AG04450 (cell line): ENCODE measurements at places on chromosomes 16 and 17.

DNA sequence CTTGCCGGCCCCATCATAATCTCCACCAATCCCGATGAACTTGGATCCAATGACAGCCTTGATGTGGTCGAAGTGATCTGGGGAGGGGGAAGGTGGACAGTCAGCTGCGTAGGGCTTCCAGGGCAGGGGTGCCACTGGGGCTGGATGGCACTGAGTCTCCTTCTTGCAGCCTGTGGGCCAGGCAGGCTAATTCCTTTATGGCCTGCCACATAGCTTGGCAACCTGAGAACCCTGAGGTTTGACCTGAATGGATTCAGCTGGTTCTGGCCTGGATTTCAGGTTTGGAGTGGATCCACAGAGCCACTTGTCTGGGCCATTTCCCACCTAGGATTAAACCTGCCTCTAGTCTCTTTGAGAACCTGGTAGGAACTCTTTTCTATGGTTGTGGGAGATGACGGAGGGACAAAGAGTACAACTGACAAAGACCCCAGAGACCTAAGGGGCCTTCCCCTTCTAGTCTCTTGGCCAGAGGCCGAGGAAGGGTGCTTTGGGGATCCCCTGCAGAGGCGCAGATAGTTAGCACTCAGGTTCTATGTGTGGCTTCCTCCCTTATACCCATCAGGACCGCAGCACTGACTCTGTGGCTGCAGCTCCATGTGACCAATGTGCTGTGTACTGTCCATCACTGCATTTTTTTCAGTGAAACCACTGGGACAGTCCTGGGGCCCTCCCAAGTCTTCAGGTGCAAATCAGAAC is 9.2 kb upstream of the DPEP3 start:
- DNase-seq = no peak

- no peak for DNase-seq
These were observed 30.8 kb upstream of the RPL38 start for GRCh38 chr17:74172700-74173099.

GRCh38 chr16:49183911-49184310 is 97.7 kb downstream of the CBLN1 start:
- no peak for DNase-seq

DNA sequence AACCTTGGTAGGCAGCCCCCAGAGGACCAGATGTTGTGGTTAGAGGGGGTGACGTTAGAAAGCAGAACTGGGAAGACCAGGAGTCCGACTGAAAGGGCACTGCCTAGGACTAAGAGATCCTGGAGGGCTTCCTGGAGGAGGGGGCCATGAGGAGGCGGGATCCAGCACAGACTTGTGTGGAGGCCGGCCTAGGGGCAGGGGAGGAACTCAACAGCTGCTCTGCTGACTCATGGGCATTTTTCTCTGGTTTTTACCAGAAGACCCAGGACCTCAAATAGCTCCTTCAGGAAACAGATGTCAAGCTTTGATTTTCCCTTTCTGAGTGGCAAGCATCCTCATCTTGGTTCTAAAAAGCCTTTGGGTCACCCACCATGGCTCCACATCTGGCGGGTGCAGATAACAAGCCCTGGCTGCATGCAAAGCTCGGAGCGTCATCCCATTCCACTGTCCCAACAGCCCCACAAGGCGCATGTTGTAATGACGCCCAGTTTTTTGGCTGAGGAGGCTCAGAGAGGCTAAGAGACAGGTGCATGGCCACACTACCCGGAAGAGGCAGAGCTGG is 29.0 kb downstream of the IL21R start:
- DNase-seq = no peak

- DNase-seq = no peak
These were observed 820.0 kb upstream of the EEF2KMT start for GRCh38 chr16:5917436-5918195.

DNA sequence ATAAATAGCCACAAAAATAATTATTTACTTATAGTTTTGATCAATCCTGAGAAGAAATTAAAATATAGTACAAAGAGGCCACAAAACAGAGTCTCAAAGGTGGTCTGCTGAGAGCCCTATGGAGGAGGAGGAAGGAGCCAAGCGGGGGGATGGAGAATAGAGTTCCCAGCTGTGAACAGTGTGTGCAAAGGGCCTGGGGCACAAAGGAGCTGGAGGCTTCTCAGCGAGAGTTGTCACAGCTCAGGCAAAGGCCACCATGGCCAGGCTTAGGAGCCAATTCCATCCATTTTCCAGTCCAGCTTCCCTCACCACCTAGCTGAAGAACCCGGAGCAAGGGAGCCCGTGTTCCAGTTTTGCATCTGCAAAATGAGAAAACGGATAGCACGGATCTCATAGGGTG is 5.4 kb upstream of the ZNF423 start:
- DNase-seq = no peak

- DNase-seq = no peak
These were observed 2.7 kb downstream of the MSL1 start for GRCh38 chr17:40124279-40125141.

GRCh38 chr16:5775916-5776315 is 678.3 kb upstream of the EEF2KMT start:
- DNase-seq = no peak

GRCh38 chr16:22418826-22419225 is 44.4 kb upstream of the CDR2 start:
- DNase-seq = no peak

DNA sequence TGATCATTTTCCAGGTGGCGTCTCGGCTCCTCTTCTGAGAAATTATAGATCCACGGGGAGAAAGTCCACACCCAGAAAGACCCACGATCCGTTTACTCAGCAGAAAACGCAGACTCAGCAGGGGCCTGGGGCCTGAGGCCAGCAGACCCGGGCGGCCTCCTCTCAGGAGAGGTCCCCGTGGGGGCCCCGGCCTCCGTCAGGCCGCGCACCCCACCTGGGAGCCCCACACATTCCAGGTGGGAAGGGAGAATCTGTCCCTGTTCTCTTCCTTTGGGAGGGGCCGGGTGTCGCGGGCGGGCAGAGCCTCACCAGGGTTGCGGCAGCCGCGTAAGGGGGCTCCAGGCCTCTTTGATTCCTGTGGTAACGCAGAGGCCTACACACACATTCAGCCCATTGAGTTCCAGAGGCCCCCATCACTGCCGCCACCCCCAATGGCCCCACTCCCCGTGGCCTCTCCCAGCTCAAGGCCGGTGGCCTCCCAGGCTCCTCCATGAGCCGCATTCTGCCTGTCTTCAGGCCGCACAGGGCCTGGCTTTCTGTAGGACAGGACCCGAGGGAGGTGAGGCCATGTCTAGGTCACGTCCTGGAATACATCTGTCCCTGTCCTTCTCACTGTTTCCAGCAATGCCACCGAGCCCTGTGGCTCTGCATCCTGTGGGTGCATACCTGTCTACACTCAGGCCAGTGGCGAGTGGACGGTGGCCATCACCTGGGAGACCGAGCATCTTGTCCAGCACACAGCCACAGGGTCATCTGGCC is 1.6 kb upstream of the IGFALS start:
- DNase-seq = no peak

GRCh38 chr16:31118223-31119155 is 1.0 kb downstream of the KAT8 start:
- DNase-seq = no peak

DNA sequence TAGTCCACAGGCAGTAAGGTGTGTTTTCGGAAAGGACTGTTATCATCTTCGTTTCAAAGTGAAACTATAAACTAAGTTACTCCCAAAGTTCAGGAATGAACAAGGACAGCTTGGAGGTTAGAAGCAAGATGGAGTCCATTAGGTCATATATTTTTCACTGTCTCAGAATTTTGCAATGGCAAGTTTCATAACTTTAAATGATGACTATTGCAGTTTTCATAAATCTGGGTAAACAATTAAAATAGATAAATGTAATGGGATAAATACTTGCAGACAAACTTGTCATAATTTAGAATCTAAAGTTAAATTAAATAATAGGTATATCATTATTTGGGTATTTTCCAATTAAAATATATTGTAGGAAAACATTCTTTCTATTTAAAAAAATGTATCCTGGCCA is 14.7 kb upstream of the TRIM25 start:
- DNase-seq = no peak

DNA sequence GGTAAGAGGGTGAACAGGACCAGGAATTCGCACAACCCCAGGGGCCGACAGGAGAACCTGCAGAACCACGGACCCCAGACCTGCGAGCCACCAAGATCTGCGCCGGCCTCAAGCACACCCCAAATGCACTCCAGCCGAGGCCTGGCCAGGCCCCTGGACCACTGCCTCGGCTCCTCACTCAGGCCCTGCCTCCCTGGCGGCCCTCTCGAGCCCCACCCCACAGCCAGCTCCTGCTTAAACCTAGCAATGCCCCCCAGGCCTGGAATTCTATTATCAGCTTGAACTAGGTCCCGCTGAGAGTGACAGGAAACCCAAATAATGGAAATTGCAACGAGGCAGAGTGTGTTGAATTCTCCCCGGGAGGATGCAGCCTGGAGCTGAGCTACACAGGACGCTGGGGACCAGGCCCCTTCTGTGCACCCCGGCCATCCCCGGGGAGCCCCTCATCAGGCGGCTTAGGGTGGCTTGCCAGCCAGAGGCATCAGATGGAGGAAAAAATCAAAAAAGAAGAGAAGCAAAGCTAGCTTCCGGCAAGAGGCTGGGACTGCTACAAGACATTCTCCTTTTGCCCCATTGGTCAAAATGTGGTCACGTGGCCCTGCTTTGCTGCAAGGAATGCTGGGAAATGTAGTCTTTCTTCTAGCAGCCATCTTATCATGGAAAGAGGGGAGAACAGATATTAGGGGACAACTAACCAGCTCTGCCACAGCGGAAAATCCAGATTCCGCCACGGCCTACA is 2.4 kb upstream of the ENPP7 start:
- DNase-seq = peak; percentile 79

DNA sequence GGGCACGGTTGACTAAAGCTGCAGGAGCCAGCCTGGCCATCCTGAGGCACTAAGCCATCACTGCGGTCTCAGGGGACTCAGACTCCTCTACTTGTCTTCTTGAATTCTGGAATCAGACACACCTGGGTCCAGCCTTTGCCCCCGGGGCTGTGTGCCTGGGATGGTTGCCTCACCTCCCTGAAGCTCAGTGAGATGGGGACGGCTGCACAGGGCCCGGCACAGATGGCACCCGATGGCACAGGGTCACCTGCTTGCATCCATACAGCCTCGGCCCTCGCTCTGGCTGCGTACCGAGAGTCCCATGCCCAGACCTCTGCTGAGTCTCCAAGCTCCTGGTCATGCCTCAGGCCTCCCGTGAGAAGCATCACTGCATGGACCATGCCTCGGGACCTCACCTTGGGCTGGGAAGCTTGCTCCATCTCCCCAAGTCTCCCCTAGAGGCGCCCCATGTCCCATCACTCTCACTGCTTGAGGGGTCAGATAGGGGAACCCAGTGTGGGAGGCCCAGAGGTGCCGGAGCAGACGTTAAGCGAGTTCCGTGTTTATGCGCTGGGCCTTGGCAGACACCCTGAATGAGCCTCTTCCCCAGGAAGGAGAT is 316.3 kb downstream of the SEC14L1 start:
- DNase-seq = no peak

- no peak for DNase-seq
These were observed 6.8 kb downstream of the CIBAR2 start for GRCh38 chr16:85105475-85105874.

- DNase-seq = no peak
These were observed 8.4 kb upstream of the CA4 start for GRCh38 chr17:60141111-60142018.

GRCh38 chr16:84482951-84483881 is 21.2 kb downstream of the MEAK7 start:
- DNase-seq = no peak

DNA sequence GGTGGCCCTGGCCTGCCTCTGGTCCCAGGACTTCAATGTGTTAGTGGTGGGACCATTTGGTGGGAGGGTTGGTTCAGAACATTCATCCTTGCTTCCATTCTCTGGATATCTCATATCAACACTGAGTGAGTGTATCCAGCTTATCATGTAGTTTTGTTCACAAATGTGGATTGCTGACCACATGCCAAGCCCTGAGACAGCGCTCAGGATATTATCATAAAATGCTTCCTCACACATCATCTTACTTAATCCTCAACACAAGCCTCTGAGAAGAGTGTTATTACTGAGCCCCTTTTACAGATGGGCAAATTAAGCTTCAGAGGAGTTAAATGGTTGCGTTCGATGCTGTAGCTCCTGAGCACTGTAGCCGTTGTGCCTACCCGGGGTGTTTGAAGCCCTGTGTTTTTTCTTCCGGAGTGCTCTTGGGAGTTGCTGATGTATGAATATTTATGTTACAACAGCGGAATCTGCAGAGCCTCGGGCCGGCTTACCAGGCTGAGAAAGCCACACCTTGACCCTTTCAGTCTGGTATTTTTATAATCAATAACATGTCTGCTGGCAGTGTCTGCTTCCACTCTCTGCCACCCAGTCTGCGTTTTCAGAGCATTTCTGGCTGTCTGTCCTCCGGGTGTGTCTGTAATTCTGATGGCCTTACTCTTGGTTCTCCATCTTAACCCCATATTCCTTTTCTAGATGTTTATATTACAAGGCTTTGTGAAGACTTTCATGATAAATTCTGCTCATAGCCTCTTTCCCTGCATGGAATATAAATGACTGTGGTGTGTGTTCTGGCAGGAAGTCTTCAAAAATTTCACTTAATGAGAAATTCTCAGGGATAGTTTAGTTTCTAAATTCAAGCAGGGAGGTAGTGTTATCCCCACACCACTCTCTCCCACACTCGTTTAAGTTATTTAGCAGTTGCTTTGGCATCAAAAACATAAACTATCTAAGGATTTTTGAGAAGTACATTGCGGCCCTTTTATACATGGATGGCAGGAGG is 2.9 kb downstream of the GLP2R start:
- no peak for DNase-seq

GRCh38 chr17:61484174-61484573 is 32.0 kb downstream of the TBX4 start:
- DNase-seq = no peak

- DNase-seq = no peak
These were observed 247.8 kb downstream of the XYLT1 start for GRCh38 chr16:17222871-17223401.

GRCh38 chr17:63196772-63197335 is 230.8 kb downstream of the TANC2 start:
- DNase-seq = no peak

GRCh38 chr17:11272191-11272590 is 31.2 kb downstream of the SHISA6 start:
- no peak for DNase-seq

DNA sequence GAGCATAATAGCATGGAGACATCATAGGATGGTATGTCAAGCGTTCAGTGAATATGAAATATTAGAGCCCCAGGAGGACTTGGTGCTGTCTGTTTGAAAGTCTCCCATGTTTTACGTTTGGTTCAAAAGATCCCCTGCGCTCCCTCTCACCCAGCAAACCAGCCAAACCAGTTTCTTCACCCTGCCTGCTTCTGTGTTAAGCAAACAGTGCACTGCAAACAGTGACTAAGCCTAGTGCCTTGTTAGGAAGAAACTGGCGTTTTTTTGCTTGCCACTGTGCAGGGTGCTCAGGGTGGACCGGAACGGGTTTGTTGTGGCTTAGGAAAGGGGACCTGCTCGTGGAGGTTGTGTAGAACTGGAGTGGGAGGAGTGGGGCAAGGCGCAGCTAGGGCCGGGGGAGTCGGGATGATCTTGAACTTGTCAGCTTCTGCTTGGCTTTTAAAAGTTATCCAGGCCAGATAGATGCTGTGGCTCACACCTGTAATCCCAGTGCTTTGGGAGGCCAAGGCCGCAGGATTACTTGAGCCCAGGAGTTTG is 7.7 kb downstream of the CDH1 start:
- DNase-seq = no peak
